ENCODE measurements at places on chromosomes 4 and X. TPM values are rescaled to one million over a fixed set of nuclear protein-coding genes. Genes with fewer than 3 reads are reported as not detected.

APBB2 gene
- 126 TPM for total RNA-seq

HTN1 gene
- not detected for total RNA-seq

NAP1L2 gene
- 0.29 TPM for total RNA-seq

MSANTD1 gene
- 0.72 TPM for total RNA-seq

AVPR2 gene
- not detected for total RNA-seq

RPA4 gene
- total RNA-seq: 1.9 TPM

IL3RA gene
- not detected for total RNA-seq

MBNL3 gene
- total RNA-seq: 11.0 TPM

IGSF1 gene
- total RNA-seq: 0.29 TPM

TRAPPC11 gene
- total RNA-seq: 40.7 TPM

RASGEF1B gene
- total RNA-seq: not detected

HMX1 gene
- not detected for total RNA-seq

ASB5 gene
- 2.2 TPM for total RNA-seq

ARHGEF6 gene
- 2.0 TPM for total RNA-seq

CEP135 gene
- 10.3 TPM for total RNA-seq

GABRB1 gene
- not detected for total RNA-seq

RTL3 gene
- total RNA-seq: not detected

WDR17 gene
- 0.66 TPM for total RNA-seq

PRR32 gene
- not detected for total RNA-seq

LRAT gene
- not detected for total RNA-seq

IL15 gene
- 7.0 TPM for total RNA-seq

All from placental pericyte (primary cell).